Mesenchymal stem cell (in vitro differentiated cells and primary cell): ENCODE measurements at places on chromosomes 12 and 14.

- H3K27ac ChIP-seq = no peak overlapping the region
- H3K4me3 ChIP-seq = no peak overlapping the region
- no peaks in the 10 kb centered on the region for H3K27me3 ChIP-seq
Measured at GRCh38 chr12:88781909-88782308, 201.6 kb upstream of the KITLG start.

DNA sequence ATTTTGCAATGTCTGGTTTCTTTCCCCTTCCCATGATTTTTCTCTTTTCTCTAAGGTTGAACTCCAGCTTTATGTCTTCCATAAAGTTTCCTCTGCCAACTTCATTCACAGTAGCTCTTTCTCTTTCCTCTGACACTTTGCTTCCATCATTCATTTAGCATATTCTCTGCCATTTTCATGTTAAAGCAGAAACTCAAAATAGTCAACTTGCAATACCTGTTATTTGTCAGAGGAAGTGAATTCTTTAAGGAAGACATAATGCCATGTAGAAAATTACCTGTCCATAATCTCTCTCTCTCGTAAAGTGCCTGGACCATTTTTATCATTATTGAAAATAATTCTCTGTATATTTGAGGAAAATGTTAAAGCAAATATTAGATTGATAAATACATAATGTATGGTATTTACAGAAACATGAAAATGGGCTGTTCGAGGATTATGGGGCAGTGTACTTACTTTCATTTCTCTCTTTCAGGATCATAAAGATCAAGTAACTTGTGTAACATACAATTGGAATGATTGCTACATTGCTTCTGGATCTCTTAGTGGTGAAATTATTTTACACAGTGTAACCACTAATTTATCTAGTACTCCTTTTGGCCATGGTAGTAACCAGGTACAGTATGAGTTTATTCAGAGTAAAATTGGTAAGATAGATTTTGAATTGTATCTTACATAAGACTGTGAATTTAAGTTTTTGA, 12.6 kb downstream of the NEDD1 start:
- H3K36me3 ChIP-seq = peaks cover 4% of the 10 kb centered on the region
- no peaks in the 10 kb centered on the region for H3K27me3 ChIP-seq
- H3K27ac ChIP-seq = no peak overlapping the region
- H3K4me1 ChIP-seq = no peaks in the 10 kb centered on the region

DNA sequence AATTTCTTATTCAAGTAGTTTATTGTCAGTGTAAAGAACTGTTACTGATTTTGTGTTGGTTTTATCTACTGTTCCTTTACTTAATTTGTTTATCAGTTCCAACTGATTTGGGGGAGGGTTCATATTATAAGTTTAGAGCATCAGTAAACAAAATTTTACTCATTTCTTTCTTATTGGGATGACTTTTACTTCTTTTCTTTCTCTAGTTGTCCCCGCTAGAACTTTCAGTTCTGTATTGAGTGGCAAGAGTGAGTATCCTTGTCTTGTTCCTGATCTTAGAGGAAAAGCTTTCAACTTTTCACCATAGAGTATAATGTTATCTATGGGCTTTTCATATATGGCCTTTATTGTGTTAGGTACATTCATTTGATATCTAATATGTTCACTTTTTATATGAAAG, 584.1 kb downstream of the LRFN5 start:
- H3K27me3 ChIP-seq = no peaks in the 10 kb centered on the region
- H3K4me1 ChIP-seq = no peaks in the 10 kb centered on the region
- H3K36me3 ChIP-seq = no peaks in the 10 kb centered on the region
- no peak overlapping the region for H3K27ac ChIP-seq
- H3K4me3 ChIP-seq = no peak overlapping the region

DNA sequence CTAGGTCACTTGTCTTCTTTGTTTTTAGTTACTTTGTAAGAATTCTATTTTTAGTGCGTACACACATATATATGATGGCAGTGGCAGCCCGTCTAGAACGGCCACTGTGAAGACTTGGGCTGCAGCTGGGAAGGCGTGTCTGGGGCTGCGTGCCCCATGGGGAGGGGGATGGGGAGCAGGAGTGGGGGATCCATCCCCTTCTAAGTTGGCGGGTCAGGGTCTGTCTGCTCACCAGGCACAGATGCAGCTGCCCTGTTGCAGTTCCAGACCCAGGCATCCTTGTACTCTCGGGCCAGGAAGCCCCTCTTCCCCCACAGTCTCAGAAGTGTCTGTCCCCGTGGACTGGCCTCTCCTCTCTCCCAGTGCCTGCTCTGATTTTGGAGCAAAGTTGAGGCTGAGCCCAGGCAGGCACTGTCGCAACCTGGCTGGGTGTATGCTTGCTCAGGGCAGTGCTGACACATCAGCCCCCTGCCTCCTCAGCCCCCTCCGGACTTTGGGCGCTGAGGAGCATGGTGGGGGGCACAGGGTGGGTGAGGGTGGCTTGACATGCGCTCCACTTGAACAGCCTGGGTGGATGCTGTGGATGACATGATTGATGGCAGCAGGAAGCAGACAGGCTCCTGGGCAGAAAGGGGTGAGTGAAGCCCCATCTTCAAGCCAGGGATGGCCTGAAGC, 271.2 kb upstream of the NAV3 start:
- no peaks in the 10 kb centered on the region for H3K27me3 ChIP-seq
- H3K27ac ChIP-seq = no peak overlapping the region
- no peaks in the 10 kb centered on the region for H3K36me3 ChIP-seq
- H3K4me1 ChIP-seq = no peaks in the 10 kb centered on the region

GRCh38 chr12:128729628-128730121, 94.1 kb downstream of the SLC15A4 start:
- no peaks in the 10 kb centered on the region for H3K36me3 ChIP-seq
- peaks cover 12% of the 10 kb centered on the region for H3K4me1 ChIP-seq

DNA sequence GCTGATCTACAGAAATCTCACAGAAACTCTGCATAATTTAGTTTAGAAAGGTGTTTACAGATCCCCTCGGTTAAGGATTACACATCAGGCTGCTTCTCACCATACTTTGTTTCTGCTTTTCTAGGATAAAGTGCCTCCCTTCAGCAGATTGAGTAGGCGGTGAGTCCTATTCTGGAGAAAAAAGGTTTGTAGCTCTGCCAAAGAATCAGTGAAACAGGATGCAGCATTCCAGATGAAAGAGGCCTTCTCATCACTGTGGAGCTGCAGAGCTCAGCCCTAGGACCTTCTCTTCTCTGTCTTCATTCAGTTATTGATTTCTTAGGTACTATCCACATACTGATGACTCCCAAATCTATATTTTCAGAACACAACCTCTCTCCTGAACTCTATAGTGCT, 155.5 kb upstream of the KRR1 start:
- H3K4me3 ChIP-seq = peak overlapping the region; percentile 16
- no peaks in the 10 kb centered on the region for H3K36me3 ChIP-seq
- DNase-seq = peak; percentile 43
- peaks cover 2% of the 10 kb centered on the region for H3K4me1 ChIP-seq
- no peaks in the 10 kb centered on the region for H3K27me3 ChIP-seq
- peak overlapping the region; percentile 54 for H3K27ac ChIP-seq

- no peaks in the 10 kb centered on the region for H3K4me1 ChIP-seq
- H3K4me3 ChIP-seq = no peak overlapping the region
- H3K36me3 ChIP-seq = no peaks in the 10 kb centered on the region
- no peak for DNase-seq
- peaks cover 57% of the 10 kb centered on the region for H3K27me3 ChIP-seq
Measured at GRCh38 chr12:102950107-102950949, 7.1 kb upstream of the ASCL1 start.

DNA sequence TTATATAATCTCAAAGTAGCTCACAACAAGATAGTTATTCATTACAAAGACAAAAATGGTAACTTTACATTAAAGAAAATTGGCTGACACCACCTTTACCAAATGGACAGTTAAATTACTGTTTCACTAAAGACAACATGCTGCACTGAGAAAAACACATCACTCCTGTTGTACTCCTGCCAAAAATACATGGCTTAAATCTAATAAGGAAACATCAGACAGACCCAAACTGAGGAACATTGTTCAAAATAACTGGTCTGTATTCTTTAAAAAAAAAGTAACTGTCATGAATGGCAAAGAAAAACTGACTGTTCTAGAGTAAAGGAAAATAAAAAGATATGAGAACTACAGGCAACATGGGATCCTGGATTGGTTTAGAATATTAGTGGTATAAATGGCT, 151.3 kb upstream of the DCN start:
- DNase-seq = no peak
- no peaks in the 10 kb centered on the region for H3K27me3 ChIP-seq
- no peak overlapping the region for H3K27ac ChIP-seq
- H3K4me3 ChIP-seq = no peak overlapping the region
- H3K36me3 ChIP-seq = no peaks in the 10 kb centered on the region
- no peaks in the 10 kb centered on the region for H3K4me1 ChIP-seq

- H3K4me3 ChIP-seq = no peak overlapping the region
- no peaks in the 10 kb centered on the region for H3K36me3 ChIP-seq
- H3K27ac ChIP-seq = no peak overlapping the region
- DNase-seq = no peak
Measured at GRCh38 chr12:78271546-78271945, 440.9 kb downstream of the NAV3 start.

- H3K4me1 ChIP-seq = no peaks in the 10 kb centered on the region
- no peak for DNase-seq
- H3K27me3 ChIP-seq = no peaks in the 10 kb centered on the region
Measured at GRCh38 chr12:66059666-66060065, 70.9 kb downstream of the LLPH start.

GRCh38 chr12:22536346-22536945, 7.9 kb downstream of the C2CD5 start:
- no peak for DNase-seq
- H3K4me3 ChIP-seq = no peak overlapping the region
- H3K4me1 ChIP-seq = no peaks in the 10 kb centered on the region
- H3K36me3 ChIP-seq = peaks cover 31% of the 10 kb centered on the region
- no peaks in the 10 kb centered on the region for H3K27me3 ChIP-seq
- H3K27ac ChIP-seq = no peak overlapping the region

GRCh38 chr12:80830533-80831088, 107.1 kb downstream of the LIN7A start:
- H3K4me1 ChIP-seq = peaks cover 2% of the 10 kb centered on the region
- no peak overlapping the region for H3K4me3 ChIP-seq
- no peak for DNase-seq
- H3K36me3 ChIP-seq = no peaks in the 10 kb centered on the region
- H3K27ac ChIP-seq = no peak overlapping the region

- H3K36me3 ChIP-seq = no peaks in the 10 kb centered on the region
- no peaks in the 10 kb centered on the region for H3K27me3 ChIP-seq
- no peak overlapping the region for H3K27ac ChIP-seq
- H3K4me1 ChIP-seq = no peaks in the 10 kb centered on the region
Measured at GRCh38 chr12:131192951-131193350, 239.2 kb downstream of the ADGRD1 start.

GRCh38 chr12:1619159-1619558, 9.9 kb upstream of the WNT5B start:
- H3K4me1 ChIP-seq = peaks cover 2% of the 10 kb centered on the region
- H3K36me3 ChIP-seq = peaks cover 4% of the 10 kb centered on the region
- no peak for DNase-seq

GRCh38 chr12:98002887-98003493, 512.4 kb upstream of the TMPO start:
- H3K4me3 ChIP-seq = no peak overlapping the region
- H3K27me3 ChIP-seq = peaks cover 11% of the 10 kb centered on the region
- H3K4me1 ChIP-seq = no peaks in the 10 kb centered on the region
- H3K36me3 ChIP-seq = no peaks in the 10 kb centered on the region

DNA sequence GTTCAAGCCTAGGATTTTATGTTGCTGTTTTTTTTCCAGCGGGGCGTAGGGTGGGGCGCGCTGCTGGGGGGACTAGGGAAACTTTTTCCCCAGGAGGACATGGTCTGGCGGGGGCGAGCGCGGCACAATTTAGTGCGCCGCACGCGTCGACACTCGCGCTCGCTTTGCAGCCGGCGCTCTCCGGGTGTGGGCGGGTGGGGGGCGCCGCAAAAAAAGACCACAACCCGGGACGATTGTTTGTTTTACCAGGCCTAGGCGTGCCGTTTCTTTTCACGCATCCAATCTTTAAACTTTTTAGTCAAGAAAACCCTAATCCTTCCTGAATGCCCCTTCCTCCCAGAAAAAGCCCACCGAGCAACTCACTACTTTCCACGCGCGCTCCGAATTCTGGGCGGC, 865 bp upstream of the ZFP36L1 start:
- H3K4me3 ChIP-seq = peak overlapping the region; percentile 53
- H3K27me3 ChIP-seq = no peaks in the 10 kb centered on the region
- H3K4me1 ChIP-seq = peaks cover 18% of the 10 kb centered on the region
